ENCODE measurements at places on chromosomes 3 and 15. TPM values are rescaled to one million over a fixed set of nuclear protein-coding genes. Genes with fewer than 3 reads are reported as not detected.

- H3K4me3 ChIP-seq: no peak overlapping the region
- H3K36me3 ChIP-seq: no peaks in the 10 kb centered on the region
- no peak overlapping the region for H3K27ac ChIP-seq
- H3K4me1 ChIP-seq: peaks cover 6% of the 10 kb centered on the region
These were observed 66.8 kb upstream of the ALDH1A3 start for GRCh38 chr15:100812802-100813201.

Gene FGF12
- not detected for total RNA-seq

Gene GOLGA6A
- not detected for total RNA-seq

DNA sequence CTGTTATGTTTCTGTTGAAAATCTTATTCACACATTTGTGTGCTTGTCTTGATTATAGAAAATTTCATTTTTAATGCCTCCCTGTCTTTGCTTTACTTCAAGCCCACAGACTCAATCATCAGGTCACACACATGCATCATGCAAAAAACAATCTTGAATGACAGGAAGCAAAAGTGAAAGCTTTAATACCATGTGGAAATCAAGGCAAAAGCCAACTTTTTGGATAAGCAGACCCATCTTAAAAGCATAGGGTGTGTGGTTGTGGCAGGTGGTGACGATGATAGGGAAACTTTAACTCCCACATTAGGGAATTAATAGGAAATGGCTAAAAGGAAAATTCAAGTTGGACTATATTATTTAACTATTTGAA, 155.9 kb upstream of the EOMES start:
- peaks cover 40% of the 10 kb centered on the region for H3K27me3 ChIP-seq
- H3K4me3 ChIP-seq: no peak overlapping the region
- H3K4me1 ChIP-seq: no peaks in the 10 kb centered on the region
- no peaks in the 10 kb centered on the region for H3K36me3 ChIP-seq
- DNase-seq: no peak

Gene EXD1
- total RNA-seq: not detected

Data from PC-3 (cell line).